Sigmoid colon (tissue), 7 donors: ENCODE measurements at places on chromosomes 2 and 18. TPM values are rescaled to one million over a fixed set of nuclear protein-coding genes. Genes with fewer than 3 reads are reported as not detected.

- H3K36me3 ChIP-seq: no peaks in the 10 kb centered on the region
- H3K27me3 ChIP-seq: no peaks in the 10 kb centered on the region
- peaks cover 27% of the 10 kb centered on the region for H3K4me1 ChIP-seq
- peak overlapping the region; percentile 97 for H3K27ac ChIP-seq
- DNase-seq: no peak
- peak overlapping the region; percentile 92 for H3K4me3 ChIP-seq
Measured at GRCh38 chr2:64989982-64990614, 899 bp downstream of the SLC1A4 start.

Gene CNRIP1
- 10.0 TPM for polyA plus RNA-seq

DNA sequence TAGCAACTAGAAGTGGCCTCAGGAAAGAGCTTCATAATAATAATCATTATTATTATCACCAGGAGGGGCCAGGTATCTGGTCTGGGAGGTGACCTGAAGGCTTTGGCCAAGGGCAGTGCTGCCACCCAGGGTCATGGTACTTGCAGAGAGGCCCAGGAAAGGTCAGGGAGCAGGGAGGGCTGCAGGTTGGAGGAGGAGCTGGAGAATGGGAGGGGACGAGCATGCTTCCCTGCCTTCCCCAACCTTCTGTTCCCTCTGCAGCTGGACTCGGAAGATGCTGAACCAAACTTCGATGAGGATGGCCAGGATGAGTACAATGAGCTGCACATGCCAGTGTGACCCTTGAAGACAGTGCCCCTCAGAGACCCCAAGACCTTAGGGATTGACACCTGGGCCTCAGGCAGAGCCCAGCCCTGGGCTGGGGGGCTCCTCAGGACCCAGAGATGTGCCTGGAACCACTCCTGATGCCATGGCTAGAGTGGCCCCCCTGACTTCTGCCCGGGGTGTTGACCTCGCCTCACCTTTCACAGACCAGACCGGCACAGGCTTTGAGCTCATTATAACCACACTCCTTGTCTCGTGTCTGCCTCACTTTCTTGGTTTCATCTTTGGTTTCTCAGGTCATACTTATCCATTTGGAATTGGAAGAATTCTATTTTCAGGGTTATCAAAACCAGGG, 14.1 kb downstream of the SLC4A3 start:
- H3K4me1 ChIP-seq: peaks cover 25% of the 10 kb centered on the region
- no peak overlapping the region for H3K4me3 ChIP-seq
- no peaks in the 10 kb centered on the region for H3K27me3 ChIP-seq

Gene ITGA4
- 15.6 TPM for polyA plus RNA-seq

DNA sequence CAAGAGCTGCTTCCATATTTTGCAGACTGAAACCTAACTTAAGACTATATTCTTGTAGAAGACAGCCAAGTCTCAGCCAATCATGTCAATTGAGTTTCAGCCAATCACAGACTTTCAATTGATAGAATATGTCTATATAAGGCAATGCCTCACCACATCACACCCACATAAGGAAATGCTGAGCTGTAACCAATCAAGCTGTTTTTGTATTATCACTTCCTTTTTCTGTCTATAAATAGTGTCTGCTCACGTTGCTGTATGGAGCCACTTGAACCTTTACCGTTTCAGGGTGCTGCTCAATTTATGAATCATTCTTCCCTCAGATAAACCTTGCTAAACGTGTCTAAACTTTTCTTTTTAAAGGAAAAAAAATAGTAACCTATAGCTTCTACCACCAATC, 1554.4 kb upstream of the LRRTM1 start:
- H3K4me3 ChIP-seq: no peak overlapping the region
- H3K27me3 ChIP-seq: no peaks in the 10 kb centered on the region
- no peak for DNase-seq
- H3K36me3 ChIP-seq: no peaks in the 10 kb centered on the region

- no peaks in the 10 kb centered on the region for H3K4me1 ChIP-seq
- no peaks in the 10 kb centered on the region for H3K27me3 ChIP-seq
- H3K4me3 ChIP-seq: no peak overlapping the region
- no peak for DNase-seq
Measured at GRCh38 chr2:527581-527980, 149.6 kb downstream of the TMEM18 start.

Gene HOXD13
- not detected for polyA plus RNA-seq

GRCh38 chr2:1752751-1753150, 8.4 kb upstream of the PXDN start:
- H3K27me3 ChIP-seq: no peaks in the 10 kb centered on the region
- H3K36me3 ChIP-seq: no peaks in the 10 kb centered on the region
- H3K27ac ChIP-seq: no peak overlapping the region
- no peak overlapping the region for H3K4me3 ChIP-seq

DNA sequence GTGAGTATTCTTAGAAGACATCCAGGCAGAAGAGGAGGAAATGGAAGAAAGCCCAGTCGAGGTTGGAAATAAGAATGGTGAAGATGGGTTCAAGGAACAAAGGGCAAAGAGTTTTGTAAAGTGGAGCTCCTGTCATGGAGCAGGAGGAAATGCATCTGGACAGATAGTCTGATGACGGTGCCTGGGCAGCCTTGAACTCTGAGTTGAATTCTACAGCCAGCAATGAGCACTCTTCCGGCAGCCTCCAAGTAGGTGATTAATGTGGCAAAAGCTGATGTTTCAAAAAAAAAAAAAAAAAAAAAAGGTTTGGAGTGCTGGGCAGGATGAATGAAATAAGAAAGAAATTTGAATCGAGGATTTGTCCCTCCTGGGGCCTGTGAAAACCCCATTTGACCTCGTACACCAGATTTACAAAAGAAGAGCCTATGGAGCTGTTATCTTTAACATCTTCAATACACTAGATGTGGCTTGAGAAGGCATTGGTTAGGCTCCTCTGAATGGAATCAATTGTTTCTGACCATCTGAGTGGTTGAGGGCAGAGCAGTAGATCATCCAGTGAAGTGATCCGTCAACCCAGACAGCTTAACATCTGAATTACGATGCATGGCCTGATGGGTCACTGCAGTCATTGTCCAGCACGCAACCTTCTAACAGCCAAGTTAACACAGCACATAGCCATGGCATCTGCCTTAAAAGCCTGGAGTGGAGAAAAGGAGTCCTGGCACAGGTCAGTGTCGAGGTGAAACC, 449.7 kb downstream of the TXNL1 start:
- H3K4me3 ChIP-seq: no peak overlapping the region
- no peaks in the 10 kb centered on the region for H3K36me3 ChIP-seq
- no peak for DNase-seq
- no peaks in the 10 kb centered on the region for H3K4me1 ChIP-seq
- H3K27me3 ChIP-seq: no peaks in the 10 kb centered on the region

DNA sequence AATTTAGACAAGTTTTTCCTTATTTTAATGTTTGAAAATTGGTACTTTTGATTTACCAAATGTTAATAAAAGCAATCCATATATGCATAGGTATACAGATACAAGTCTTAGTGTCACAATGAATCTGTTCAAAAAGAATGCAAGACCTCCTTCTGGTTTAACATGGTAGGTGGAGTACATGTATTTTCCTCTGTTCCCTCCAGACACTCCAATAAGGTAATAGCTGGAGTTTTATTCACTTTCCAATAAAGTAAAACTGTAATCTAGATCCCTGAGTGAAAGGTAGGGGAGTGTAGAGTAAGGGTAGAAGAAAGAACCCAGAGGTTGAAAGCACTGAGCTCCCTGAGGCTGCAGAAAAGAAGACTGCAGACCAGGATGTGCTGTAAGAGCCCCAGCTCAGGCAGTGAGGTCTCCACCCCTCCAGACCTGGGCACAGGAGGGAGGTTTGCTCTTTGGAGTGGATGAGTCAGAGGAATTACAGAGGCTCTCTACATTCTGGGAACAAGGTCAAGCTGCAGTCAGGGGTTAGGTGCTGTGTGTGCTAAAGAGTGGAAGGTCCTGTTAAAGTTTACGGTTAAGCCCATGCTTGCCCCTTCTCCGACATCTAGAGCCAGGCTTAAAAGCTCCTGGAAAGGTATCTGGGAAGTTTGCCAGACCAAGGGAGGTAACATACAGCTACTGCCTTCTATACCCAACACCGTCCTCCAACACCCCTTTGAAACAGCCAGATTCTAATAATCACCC, 27.6 kb upstream of the STAT1 start:
- no peak for DNase-seq
- H3K4me3 ChIP-seq: no peak overlapping the region
- no peaks in the 10 kb centered on the region for H3K36me3 ChIP-seq
- no peaks in the 10 kb centered on the region for H3K4me1 ChIP-seq
- no peak overlapping the region for H3K27ac ChIP-seq

- no peak for DNase-seq
- H3K4me1 ChIP-seq: peaks cover 35% of the 10 kb centered on the region
- H3K27me3 ChIP-seq: no peaks in the 10 kb centered on the region
- no peaks in the 10 kb centered on the region for H3K36me3 ChIP-seq
Measured at GRCh38 chr2:106026271-106027190, 167.6 kb downstream of the UXS1 start.

- H3K27me3 ChIP-seq: no peaks in the 10 kb centered on the region
- DNase-seq: no peak
- no peak overlapping the region for H3K27ac ChIP-seq
- no peaks in the 10 kb centered on the region for H3K36me3 ChIP-seq
- no peaks in the 10 kb centered on the region for H3K4me1 ChIP-seq
- no peak overlapping the region for H3K4me3 ChIP-seq
Measured at GRCh38 chr2:201808027-201808426, 1.7 kb downstream of the CDK15 start.

Gene TCF4
- 3.5 TPM for polyA plus RNA-seq

Gene LYPD6
- 1.8 TPM for polyA plus RNA-seq

- no peak for DNase-seq
- no peaks in the 10 kb centered on the region for H3K27me3 ChIP-seq
- no peak overlapping the region for H3K27ac ChIP-seq
- no peak overlapping the region for H3K4me3 ChIP-seq
- no peaks in the 10 kb centered on the region for H3K36me3 ChIP-seq
Measured at GRCh38 chr2:64819774-64820688, 166.3 kb upstream of the SERTAD2 start.

DNA sequence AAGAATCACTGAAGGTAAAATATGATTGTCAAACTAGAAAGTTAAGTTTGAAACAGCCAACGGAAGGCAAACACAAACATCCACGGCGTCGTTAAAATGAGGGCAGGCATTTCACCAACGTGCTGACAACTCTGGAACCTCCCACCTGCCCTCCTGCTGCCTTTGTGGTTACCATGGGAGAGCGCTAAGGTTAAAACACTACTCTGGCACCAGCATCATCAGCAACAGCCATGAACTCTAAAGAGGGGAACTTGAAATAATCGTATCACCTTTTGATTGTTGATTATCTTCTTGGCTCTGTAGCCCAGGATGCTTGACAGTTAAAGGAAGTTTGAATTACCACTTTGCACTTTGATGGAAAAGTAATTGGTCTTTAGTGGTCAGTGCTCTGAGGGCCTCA, 34.7 kb downstream of the CYB5A start:
- no peak for DNase-seq
- peaks cover 3% of the 10 kb centered on the region for H3K36me3 ChIP-seq
- H3K4me1 ChIP-seq: no peaks in the 10 kb centered on the region
- H3K27ac ChIP-seq: no peak overlapping the region
- no peak overlapping the region for H3K4me3 ChIP-seq

DNA sequence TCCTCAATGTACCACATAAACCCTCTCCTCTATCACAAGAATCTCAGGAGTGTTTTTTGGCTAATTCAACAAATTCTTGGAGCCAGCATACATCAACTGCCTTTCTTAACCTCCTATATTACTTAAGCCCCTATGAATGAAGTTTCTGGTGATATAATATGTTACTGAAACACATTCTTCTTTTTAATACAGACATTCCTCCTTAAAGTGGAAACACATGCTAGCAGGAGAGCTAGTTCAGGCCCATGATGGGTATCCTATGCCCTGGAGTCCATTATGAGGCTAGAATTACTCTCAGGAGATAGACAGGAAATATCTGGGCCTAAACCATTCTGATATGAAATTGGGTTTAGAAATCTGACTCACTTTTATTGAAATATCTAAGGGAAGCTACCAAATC, 26.6 kb upstream of the RMDN2 start:
- no peak for DNase-seq
- H3K36me3 ChIP-seq: no peaks in the 10 kb centered on the region
- H3K4me1 ChIP-seq: no peaks in the 10 kb centered on the region
- no peak overlapping the region for H3K27ac ChIP-seq
- no peak overlapping the region for H3K4me3 ChIP-seq

- no peak overlapping the region for H3K4me3 ChIP-seq
- no peaks in the 10 kb centered on the region for H3K27me3 ChIP-seq
- H3K27ac ChIP-seq: no peak overlapping the region
- H3K4me1 ChIP-seq: no peaks in the 10 kb centered on the region
- no peak for DNase-seq
Measured at GRCh38 chr2:113124181-113124961, 3.0 kb upstream of the IL1RN start.

GRCh38 chr2:229873123-229873581, 48.7 kb downstream of the TRIP12 start:
- peaks cover 10% of the 10 kb centered on the region for H3K36me3 ChIP-seq
- no peaks in the 10 kb centered on the region for H3K27me3 ChIP-seq
- no peak overlapping the region for H3K4me3 ChIP-seq

GRCh38 chr18:74990563-74991081, 218.3 kb downstream of the PTGR3 start:
- no peak overlapping the region for H3K27ac ChIP-seq
- no peak for DNase-seq
- no peaks in the 10 kb centered on the region for H3K36me3 ChIP-seq
- no peaks in the 10 kb centered on the region for H3K27me3 ChIP-seq
- no peaks in the 10 kb centered on the region for H3K4me1 ChIP-seq

DNA sequence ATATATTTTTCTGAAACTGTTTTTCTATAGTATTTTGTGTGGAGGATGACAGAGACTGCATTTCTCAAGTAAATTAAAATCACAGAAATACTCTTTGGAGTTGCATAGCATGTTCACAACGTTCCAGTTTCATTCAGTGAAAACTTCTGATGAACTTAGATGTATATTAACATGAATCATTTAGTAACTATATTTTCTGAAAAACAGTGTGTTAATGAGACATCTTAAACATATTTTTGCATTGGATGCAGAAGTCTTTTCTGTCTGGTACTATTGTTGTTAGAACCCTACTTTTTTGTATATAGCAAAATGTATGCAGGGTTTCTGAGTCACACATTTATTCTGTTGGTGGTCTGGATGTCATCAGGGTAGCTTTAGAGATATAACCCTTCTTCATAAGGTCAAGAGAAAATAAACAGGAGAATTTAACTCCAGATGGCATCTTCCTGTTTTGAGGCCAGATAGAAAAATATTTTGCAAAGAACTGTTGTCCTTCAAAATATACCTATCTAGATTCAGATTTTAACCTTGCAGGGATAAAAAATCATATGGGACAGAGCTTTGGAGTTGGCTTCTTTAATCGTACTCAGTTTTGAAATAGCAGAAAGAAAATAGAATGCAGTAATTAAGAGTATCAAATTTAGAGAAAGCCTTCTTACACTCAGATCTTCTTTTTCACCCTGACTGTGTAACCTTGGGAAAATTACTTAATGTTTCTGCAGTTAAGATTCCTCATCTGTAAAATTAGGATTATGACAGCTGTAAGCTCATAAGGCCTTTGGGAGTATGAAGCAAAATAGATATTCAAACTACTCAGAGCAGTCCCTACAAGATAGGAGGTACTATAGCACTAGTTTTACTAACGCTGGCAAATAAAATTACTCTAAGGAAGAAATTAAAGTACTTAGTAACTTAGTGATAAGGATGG, 5.3 kb downstream of the COL3A1 start:
- H3K36me3 ChIP-seq: no peaks in the 10 kb centered on the region
- no peak for DNase-seq
- H3K4me3 ChIP-seq: no peak overlapping the region

Gene CHAC2
- polyA plus RNA-seq: 7.5 TPM
